ENCODE measurements at places on chromosomes 6 and 20.

DNA sequence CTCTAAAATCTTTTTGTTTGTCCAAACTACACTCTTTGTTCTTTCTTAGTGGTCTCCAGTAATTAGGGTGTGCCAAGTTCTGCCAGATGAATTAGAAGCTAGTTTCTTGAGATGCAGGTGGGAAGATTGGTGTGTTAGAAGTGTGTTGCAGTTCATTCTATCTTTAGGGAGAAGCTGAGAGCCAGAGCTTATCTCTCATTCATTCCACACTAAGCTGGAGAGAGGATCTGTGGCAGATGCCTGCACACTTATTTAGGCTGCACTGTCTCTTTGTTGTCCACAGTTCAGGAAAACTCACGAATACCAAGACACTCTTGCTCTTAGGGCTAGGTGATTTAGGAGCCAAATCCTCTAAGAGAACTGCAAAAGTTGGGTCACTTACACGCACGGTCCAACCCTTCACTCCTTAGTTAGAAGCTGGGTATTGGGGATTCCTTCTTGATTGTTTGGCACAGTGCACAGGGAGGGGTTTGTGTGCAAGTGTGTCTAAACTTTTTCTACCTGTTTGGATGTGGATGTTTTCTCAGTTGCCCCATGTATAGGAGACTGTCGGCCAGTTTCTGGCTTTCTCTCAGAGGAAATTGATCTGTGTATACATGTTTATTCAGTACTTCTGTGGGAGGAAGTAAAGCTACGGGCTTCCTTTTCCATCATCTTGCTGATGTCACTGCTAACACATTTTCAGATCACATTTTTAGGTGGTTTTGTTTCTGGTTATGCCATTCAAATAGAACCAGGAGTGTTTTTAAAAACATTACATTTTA, 49.5 kb downstream of the SMAP1 start:
- DNase-seq = no peak

DNA sequence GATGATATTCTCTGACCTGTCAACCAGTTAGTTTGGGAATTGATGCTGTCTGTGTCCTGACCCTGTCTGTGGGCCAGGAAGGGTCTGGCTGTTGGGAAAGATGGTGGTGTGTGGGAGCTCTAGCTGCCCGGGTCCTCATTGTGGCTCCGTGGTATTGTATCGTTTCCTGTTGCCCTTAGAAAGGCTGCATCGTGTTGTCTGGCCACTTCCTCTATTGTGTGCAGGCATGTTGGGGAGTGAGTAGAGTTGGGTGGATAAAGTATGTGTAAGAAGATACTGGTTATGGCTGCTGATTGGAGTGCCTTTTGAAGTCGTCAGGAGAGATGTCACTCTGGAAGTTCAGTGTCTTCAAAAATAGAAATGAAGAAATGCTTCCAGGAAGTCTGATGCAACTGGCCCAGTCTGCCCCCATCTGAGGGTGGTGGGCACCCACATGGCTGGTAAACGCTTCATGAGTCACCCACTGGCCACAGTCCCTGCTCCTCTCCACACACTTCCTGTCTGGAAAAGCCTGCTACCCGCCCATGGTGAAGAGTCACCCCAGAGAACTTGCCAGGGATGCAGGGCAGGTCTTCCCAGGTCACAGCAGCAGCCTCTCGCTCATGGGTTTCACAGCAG, 27.9 kb downstream of the PPARD start:
- peak; percentile 92 for DNase-seq

DNA sequence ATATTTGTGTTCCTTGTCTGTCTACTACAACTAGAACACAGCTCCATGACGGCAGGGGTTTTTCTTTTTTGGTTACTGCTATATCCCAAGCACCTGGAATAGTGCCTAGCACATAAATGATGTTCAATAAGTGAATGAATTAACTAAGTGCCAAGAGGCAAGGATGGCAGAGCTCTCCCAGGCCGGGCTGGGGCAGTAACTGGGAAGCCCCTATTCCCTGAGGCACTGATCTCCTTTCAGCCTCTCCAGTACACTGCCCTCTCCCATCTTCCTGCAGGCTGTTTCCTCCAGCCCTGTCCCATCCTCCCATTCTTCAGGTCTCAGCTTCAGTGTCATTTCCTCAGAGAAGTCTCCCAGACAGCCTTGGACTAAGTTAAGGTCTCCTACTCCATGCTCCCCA, 29.0 kb upstream of the SPDEF start:
- DNase-seq = no peak

DNA sequence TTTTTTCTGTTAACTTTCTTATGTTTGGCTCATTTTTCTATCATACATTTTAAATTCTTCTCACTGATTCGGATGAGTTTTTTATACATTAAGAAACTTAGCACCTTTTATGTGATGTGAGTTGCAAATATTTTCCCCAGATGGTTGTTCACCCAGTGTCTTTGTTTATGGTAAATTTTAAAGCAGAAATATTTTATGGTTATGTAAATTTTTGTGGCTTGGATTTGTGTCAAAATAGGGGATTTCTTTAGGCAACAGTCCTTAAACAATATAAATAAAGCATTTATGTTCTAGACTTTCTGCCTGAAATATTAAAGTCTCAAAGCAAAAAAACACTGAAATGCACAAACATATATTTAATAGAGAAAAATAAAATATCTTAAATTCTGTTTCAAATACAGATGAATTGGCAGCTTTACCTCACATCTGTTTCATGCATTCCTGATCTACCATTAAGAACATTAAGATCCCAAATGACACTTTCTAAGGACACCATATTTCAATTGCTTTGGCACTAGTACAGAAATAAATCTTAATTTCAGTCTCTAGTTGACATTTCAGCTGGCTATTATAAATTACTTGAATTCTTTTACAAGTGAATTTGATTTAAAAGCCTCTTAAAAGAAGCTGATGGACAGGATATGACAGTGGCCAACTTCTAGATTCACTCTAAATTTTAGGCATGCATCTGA, 646.6 kb downstream of the HACE1 start:
- no peak for DNase-seq

DNA sequence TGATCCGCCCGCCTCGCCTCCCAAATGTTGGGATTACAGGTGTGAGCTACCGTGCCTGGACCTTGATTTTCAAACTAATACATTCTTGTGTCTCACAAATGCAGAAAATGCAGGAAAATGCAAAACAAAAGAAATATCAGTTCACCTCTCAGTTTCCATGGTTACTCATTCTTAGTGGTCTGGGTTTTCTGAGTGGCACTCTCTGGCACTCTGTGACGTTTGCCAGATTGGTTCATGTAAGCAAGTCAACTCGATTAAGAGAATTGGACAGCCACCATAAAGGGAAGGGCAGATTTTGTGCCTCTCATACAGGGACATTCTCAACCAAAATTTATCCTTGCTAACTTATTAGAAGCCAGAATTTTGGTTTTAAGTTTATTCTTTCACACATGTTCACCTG, 8.6 kb downstream of the CMTR1 start:
- DNase-seq = no peak

DNA sequence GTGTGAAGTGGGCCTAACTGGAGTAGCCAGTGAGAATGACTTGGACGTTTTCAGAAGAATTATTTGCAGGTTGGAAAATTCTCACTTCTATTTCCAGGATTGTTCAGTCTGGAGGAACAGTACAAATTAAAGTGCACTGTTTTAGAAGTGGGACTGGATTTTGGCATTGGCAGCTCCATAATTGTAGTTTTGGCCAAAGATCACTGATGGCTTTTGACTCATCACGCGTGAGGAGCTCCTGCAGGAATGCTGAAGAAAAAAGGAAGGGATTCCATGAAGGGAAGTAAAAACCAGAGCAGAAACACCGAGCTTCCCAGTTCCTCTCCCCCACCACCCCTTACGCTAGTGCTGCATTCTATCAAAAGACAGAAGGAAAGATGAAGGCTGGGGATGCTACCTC, 103.5 kb downstream of the JARID2 start:
- DNase-seq = no peak

- no peak for DNase-seq
Measured at GRCh38 chr20:11849976-11850670, 67.6 kb upstream of the BTBD3 start.

DNA sequence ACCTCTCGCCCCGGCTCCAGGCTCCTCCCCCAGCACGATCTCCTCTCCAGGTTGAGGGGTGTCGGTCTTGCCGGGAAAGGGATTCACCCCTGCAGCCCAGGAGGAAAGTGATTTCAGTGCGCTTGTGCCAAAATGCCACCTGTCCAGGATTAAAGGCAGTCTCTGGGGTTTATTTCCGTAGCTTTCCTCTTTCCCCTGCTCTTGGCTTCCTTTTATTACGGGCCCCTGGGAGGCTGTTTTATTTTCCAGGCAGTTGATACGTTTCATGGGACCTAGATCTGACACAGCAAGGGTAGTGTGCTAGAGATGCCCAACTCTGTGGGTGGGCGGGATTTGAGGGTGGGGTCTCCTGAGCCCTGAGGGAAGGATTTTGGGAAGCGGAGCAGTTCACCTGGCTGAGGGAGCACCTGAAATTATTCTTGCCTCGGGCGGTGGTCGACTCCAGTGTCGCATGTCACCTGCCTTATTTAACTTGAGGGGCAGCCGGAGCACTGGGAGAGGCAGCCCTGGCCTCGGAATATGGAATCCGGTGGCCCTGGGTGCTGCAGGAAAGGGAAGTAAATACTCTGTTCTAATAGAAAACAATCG, 9.5 kb upstream of the NKX2-2 start:
- no peak for DNase-seq
